ENCODE measurements at places on chromosomes 6 and 20.

DNA sequence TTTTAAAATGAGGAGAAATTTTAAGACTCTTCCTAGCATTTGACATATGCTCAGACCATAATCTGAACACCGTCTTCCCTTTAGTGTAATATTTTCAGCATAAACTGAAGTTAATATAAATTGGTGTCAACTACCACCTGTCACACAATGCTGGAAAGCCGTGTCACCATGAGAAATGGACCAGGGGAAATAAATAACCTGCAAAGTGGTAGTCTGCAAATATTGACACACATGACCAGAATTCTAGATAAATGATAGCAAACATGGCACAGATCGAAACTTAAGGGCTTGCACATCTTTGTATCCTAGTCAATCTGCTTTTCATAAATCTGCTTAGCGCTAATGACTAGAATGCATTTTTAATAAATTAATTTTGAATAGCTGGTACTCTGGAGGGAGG lies 191.9 kb downstream of the CD83 start:
- DNase-seq: no peak

GRCh38 chr6:9647071-9647445 lies 767.8 kb downstream of the TFAP2A start:
- no peak for DNase-seq

DNA sequence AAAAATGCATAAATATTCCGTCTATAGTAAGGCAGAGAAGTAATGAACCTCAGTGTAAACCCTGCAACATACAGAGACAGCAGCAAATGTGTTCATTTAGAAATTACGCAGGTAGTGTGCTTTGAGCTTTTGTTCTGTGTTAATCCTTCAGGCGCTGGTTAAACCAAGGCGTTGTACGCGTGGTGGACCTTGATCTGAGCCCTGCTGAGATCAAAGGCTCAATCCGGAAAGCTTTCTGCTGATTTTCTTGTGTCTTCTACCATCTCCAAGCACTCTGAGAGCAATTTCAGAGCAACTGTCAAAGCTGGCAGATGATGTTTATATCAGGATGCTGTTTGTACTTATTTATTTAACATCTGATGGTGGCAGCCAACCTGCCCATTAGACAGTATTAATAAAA lies 382.8 kb downstream of the CDH26 start:
- DNase-seq: no peak

DNA sequence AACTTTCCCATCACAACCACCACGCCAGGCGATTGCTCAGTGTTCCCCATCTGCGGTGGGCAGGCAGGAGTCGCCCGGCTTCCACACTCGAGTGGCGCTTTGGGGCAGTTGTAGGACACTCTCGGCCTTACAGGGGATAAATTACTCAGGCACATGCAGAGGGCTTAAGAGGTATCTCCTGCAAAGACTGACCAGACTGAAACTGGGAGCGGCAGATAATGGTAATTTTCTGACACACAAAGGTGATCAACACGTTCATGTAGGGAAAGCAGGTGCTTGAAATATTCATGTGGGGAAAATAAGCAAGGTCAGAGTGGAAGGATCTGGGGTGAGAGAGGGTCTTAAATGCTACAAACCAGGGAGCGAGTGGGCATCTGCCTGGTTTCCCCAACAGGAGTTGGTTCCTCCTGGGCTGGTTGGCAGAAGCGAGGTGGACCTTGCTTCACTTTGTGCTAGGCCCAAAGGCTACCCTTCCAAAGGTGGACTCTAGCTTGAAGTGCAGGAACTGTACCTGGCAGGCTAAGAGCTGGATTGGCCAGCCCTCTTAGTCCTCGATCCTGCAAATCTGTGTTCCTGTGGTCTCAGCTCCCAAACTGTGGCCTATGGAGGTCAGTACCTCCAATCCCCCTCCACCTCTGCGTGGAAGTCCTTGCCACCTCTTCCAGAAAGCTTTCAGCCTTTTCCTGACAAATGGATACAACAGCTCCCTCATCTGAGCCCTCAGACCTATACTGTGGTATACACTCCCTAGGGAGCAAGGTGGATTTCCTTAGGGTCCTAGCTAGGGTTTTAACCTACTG lies 16.7 kb downstream of the PLAGL2 start:
- no peak for DNase-seq

- DNase-seq: no peak
These were observed 29.1 kb downstream of the ASXL1 start for GRCh38 chr20:32387252-32387651.

Measured in fibroblast of the aortic adventitia (primary cell).